CD4-positive, alpha-beta T cell treated with Interleukin-10 for 1 hour (primary cell): ENCODE measurements at places on chromosomes 6 and 20.

DNA sequence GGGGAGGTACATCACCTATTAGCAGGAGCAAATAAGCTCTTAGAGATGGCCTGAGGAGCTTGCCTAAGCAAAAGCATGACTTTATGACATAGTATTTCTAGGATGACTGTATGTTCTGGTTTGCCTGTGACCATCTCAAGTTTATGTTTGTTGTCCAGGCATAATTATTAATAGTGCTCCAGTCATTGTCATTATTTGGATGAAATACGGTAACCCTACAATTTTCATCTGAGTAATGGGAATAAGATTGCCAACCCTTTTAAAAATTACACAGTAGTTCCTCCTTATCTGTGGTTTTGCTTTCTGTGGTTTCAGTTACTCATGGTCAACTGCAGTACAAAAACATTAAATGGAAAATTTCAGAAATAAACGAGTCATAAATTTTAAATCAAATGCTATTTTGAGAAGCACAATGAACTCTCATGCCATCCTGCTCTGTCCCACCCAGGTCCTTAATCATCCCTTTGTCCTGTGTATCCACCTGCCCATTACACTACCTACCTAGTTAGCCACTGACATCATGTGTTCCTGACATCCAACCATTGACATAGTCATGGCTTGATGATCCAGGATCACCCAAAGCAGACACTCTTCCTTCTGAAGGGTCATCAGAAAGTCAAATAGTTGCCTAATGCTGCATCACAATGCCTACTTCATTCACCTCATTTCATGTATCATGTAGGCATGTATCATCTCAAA lies 27.0 kb upstream of the TFB1M start:
- no peak for DNase-seq

GRCh38 chr6:42337985-42338743 lies 113.6 kb downstream of the TRERF1 start:
- DNase-seq: no peak

GRCh38 chr6:82467338-82467737 lies 103.7 kb downstream of the TPBG start:
- DNase-seq: no peak

DNA sequence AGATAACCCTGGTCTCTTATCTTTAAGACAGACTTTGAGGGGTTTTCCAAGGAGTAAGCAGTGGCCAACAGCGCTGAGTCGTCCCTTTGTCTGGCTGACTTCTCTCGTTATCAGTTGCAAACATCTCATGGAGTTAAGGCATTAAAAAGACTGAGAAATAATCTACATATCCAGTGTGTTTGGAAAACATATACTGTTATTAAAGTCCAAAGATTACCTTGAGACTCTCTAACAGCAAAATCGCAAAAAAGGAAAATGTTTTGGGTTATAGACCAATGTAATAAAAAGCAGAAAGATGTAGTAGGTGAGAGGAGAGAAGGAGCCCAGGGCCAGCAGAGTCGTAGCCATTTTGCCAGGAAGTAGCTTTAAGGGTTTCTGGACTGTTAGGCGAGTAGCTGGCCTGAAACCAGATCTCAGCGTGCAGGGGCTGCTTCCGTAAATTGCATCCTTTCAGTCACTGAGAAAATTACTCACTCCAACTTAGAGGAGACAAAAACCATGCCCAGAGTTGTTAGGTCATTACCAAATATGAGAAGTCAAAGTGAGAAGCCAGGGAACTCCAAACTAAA lies 24.6 kb downstream of the MYLK4 start:
- peak; percentile 10 for DNase-seq

GRCh38 chr6:146813554-146813953 lies 214.8 kb downstream of the ADGB start:
- DNase-seq: no peak

DNA sequence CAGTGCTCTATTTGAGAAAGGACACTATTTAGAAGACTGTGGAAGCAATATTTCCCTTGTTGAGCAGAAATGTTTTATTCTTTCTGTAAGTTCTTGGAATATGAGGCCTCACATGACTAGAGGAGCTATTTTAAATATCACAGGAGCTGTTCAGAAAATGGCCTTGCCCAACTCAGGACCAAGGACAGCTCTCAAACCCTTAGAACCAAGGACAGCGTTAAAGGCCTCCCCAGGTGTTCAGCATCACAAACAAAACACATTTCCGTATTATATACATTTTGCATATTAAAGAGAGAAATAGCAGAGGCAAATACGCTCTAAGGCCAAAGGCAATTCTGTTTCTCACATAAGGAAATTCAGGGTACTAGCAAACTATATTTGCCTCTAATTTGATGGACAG lies 631.4 kb downstream of the CDH26 start:
- no peak for DNase-seq

- no peak for DNase-seq
Measured at GRCh38 chr6:3660473-3660872, 91.0 kb downstream of the PXDC1 start.

GRCh38 chr6:14134211-14134910 lies 16.8 kb downstream of the CD83 start:
- no peak for DNase-seq

DNA sequence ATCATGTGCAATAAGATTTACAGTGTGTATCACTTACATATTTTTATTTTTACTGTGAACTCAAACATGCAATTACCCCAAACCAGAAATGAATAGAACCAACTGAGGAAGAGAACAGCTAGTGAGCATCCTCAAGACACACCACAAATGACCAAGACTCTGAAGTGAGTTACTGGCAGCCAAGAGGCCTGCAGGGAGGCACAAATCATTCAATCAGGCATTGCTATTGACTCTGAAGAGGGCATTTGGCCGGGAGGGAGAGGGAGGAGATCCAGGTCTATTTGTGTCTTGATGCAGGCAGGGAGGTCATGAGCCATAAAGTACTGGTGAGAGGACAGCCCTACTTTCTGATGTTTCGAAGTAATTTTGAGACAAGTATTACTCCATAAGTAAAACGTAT lies 257.7 kb downstream of the BCKDHB start:
- DNase-seq: no peak

DNA sequence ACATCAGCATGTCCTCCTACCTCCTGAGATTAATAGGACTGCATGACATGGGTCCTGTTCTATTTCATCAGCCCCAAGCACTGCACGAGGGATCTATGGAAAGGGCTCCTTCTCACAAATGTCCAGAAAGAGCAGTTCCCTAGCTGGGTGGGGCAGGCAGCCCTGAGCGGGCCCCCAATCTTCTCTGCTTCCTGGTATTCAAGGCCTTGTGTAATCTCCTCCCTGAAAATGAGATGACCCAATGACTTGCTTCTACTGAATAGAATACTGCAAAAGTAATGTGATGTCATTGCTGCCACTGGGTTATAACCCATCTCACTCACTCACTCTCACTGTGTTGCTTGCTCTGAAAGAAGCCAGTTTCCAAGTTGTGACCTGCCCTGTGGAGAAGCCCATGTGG lies 126.4 kb downstream of the OPRM1 start:
- no peak for DNase-seq

- DNase-seq: no peak
Measured at GRCh38 chr20:32144898-32145662, 35.6 kb downstream of the TM9SF4 start.

GRCh38 chr6:143510991-143511891 lies at the start of gene FUCA2:
Gene FUCA2 (minus strand): TSS chr6:143511720. CDS start chr6:143511634, 86 bp downstream.
- DNase-seq: peak; percentile 74

DNA sequence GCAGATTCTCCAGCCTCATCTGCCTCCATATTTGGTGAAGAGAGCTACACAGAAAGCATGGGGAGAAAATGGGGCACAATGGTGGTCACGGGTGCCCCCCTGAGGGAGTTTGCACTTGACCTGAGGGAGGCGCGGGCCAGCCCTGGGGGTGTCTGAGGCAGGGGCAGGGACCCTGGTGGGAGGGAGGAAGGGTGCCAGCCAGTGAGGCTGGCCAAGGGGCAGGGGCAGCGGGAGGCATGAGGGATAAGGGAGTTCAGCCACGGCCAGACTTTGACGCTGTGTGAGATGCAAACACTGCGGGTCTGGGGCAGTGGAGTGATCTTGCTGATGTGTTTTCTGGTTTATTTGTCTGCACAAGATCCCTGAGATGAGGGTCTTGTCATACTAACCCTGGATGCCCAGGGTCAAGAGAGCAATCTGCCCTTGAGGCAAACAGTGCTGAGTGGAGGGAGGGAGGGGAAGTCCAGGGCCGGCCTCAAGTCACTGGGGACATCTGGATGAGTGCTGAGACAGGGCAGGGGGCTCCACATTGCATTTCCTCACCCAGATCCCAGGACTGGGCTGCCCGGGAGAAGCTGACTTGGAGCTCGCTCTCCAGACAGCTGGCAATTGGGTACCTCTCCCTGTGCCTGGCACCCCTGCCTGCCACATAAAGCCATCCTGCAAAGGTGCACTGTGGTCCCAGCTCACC lies 8.8 kb upstream of the PCMTD2 start:
- no peak for DNase-seq

DNA sequence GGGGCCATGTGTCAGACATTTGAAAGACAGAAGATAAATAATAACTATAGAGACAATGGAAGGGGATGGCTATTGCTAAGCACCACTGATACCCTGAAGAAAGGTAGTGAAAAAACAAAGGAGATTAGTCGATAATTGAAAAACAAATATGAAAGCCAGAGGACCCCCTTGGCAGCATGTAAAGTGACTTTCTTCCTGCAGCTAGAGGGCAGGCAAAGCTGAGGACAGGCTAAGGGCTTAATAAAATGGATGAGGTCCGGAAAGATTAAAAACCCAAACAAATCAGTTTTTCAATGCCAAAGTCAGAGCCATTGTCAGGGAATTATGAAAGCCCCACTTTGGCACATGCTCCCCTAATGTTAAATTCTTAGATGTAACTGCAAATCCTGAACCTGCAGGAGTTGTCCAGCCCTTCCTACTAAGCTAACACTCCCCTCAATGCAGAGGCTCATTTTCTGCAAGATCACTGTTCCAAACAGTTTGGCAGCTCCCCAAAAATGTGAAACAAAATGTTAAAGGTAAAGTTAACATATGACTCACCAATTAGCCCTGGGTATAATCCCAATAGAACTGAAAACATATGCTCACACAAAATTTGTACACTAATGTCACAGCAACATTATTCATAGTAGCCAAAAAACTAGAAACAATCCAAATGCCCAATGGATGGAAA lies 1177.9 kb downstream of the GRIK2 start:
- no peak for DNase-seq

DNA sequence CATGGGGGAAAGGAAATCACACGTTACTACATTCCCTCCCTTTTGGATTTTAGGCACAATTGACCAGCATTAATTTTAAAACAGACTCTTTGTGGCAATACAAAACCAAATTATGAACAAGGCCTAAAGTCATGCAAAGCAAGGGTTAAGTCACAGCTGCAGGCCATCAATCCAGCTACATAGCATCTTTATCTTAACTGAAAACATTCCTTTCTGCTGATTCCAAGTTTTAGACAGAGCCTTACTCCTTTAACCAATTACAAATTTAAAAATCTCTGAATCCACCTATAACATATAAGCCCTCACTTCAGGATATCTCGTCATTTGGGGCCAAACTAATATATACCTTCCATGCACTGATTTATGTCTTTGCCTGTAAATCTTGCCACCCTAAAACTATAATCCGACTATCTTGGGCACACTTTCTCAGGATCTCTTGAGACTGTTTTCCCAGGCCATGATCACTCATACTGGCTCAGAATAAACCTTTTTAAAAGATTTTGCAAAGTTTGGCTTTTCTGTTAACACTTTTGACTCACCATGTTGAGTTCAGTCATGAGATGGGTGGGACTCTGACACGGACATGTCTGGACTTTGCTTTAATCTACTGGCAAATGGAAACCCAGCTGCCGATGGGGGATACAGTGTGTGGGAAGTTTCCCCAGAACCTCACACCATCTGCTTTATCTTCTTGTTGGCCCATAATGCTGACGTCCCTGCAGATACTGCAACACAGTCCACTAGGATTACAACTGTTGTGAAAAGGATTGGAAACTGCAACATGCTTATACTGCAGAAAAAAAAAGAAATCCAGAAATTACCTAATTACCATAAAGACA lies 757.0 kb downstream of the PTPRT start:
- DNase-seq: no peak

GRCh38 chr20:51106011-51106410 lies 83.1 kb upstream of the KCNG1 start:
- DNase-seq: no peak

DNA sequence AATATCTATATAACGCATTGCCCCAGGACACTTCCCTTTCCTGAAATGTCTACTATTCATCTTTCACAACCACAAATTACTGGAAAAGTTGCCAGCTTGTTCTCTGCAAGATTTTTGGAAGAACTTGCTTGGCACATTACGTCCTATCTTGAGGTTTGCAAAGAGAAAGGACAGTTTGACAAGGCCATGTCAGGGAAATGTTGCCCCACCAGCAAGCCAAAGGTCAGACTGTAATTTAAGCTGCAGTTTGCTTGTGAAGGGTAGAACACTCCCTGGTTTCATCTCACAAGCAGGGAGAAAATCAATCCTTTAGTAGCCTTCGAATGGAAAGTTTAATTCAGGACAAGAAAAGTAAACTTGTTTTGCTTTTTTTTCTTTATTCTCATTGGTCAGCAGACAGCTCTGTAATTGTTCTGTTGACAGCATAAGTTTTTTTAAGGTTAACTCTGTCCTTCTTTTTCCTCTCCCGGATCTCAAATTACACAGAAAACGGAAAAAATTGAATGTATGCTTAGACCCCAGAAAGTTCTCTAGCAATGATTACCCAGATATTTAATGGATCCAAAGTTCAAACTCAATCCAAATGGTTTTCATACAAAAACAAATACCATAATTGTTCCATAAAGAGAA lies 541.8 kb upstream of the NRSN1 start:
- no peak for DNase-seq

GRCh38 chr20:9928955-9929354 lies 90.1 kb upstream of the PAK5 start:
- no peak for DNase-seq

DNA sequence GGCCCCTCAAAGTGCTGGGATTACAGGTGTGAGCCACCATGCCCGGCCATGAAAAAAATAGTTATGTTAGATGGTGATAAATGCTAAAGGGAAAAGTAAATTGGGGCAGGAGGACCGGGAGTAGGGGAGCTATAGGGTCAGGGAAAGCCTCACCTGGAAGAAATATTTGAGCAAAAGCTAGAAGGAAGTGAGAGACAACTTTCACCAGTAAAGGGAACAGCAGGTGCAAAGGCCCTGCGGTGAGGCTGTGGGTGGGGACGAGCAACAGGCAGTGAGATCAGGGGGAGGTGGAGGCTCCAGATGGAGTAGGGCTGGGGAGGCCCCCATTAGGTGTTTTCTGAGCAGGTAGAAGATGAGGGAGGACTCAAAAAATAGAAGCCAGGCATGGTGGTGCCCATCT lies 16.0 kb downstream of the BCAS4 start:
- no peak for DNase-seq

DNA sequence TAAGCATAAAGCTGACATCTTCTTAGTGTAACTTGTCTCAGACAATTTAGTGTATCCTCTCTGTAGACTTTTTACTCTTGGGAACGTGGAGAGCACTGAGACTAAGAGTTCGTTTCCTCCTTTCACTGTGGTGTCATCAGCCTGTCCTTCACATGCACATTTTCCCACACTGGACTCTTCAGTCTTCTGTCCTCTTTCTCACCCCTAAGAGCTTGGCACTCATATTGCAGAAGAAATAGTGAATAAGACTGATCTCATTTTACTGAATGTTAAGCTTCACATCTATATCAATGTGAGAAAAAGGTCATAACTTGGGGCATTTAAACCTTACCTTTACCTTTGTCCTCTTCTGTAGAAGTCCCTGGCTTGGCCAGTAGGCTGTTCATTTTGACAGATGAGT lies 25.6 kb downstream of the FUCA2 start:
- DNase-seq: no peak

- DNase-seq: no peak
Measured at GRCh38 chr20:46965477-46965876, 70.8 kb downstream of the EYA2 start.
